ENCODE measurements at places on chromosomes 1 and 21.

GRCh38 chr1:88662723-88663122 is 21.4 kb upstream of the PKN2 start:
- no peak for DNase-seq

GRCh38 chr1:67103548-67103947 is 31.2 kb downstream of the C1orf141 start:
- no peak for DNase-seq

DNA sequence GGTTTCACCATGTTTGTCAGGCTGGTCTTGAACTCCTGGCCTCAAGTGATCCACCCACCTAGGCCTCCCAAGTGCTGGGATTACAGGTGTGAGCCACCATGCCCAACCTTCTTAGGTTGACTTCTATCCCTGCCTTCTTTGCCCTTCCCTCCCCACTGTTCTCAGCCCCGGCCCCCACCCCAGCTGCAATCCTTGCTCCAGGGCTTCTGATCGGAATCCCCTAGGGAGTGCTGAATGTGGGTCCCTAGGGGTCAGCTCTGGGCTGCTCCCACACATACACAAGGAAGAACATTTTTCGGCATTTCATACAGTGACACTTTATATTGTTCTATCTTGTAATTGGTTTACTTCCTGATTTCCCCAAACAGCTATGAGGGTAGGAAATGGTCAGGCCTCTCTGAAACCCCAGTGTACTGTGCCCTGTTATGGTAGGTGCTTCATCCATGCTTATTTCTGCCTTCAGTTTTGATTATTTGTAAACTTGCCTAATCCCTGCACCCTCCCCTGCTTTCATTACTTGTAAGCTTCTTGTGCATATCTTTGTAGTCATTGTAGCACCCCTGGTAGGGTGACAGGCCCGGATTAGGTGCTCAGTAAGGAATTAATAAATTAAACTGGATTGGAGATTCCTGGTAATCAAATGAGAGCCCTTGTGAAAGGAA is 5.8 kb upstream of the SRP9 start:
- no peak for DNase-seq

DNA sequence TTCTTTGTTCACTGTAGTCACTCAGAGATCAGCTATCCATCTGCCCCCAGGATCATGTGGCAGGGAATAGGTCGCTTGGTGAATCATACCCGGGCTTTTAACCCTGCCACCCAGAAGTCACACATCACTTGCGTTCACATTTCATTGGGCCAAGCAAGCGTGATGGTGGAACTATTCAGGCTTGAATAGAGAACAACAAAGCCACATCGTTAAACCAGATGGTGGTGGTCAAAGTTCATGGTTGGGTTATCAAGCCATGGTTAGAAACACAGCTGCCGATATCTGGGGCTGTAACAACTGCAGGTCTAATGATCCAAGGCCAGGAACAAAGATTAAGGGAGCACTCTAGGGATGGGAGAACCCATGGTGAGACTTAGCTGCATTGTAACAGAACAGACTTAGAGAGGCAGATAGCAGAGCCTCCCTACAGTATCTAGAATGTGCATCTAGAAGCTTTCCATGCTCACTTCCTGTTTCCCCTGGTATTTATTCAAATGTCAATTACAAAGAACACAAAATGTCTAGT is 40.0 kb upstream of the PTPRC start:
- no peak for DNase-seq

DNA sequence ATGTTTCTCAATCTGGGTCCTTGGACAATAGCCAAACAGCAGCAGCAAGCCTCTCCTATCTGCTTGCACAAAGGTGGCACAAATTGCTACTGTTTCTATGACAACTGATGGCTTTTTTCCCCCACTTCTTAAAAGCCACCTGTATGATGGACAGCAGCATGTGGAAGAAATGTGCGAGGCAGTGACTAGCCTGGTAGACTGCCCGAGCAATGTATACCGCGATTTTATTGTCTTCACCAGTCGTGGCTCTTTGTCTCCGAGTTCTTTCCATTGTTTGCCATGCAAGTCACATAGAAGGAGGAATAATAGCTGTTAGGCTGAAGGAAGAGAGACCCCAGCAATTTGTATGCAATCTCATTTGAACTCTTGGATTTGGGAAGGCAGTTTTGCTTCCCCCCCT is 79.4 kb downstream of the S1PR1 start:
- DNase-seq, result no peak

DNA sequence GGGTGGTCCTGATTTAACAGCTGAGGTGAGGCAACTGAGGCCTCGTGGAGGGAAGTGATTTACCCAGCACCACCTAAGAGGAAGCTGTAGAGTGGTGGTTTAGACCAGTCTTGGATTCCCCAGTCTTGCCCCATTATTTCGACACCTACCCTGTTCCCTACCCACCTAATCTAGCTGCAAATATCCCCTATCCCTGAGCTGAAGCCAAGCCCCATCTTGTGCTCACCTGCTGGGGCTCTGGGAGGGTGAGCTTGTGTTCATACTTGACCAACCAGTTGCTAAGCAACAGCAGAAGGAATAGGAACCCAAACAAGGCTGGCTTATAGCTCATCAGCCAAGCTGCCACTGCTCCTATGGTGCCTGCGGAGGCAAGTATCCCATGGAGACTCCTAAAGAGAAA is 2.0 kb downstream of the TEX46 start:
- DNase-seq, result peak; percentile 43

DNA sequence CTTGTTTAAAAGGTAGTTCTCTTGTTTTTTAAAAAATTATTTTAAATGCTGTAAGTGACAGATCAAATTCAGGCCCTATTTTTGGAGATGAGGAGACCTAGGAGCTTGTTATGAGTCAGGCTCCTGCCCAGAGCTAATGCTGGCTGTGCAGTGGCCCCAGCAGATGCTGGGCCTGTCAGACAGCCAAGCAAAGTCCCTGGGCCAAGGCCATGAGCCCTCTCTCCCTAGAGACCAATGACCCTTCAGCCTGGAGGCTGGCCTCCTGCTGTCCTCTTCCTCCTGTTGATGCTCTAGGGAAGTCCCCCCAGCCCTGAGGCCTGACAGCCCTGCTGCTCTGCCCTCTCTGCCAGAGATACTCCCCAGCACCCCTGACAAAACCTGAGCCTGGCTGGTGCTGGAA is 128.1 kb upstream of the CTTNBP2NL start:
- no peak for DNase-seq

- DNase-seq, result no peak
Measured at GRCh38 chr1:26156285-26157038, 2.4 kb upstream of the FAM110D start.

DNA sequence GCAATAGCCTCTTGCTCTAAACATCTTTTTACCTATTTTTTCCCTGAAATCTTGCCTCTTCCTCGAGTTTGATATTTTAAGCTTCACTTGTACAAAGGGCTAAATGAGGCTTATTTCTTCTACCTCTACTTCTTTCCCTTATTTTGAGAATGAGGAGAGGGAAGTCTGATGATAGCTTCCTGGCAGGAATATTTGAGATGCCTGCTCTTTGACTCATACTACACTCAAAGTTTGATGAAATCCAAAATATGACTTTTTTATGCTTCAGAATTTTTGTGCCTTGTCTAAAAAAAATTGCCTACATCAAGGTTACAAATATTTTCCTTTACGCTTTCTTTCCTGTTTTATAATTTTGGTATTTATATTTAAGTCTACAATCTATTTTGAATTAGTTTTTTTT is 624.4 kb upstream of the PLXNA2 start:
- no peak for DNase-seq

- DNase-seq, result no peak
Measured at GRCh38 chr1:203478986-203479385, 3.4 kb downstream of the PRELP start.

Data from NCI-H2081 treated with DMSO at 0.1 percent for 48 hours (cell line).